Activated CD8-positive, alpha-beta memory T cell treated with anti-CD3 and anti-CD28 coated beads, Interleukin-2, amount 10 ng/mL, durations not matched to agents 7 days and 5 days (primary cell): ENCODE measurements at places on chromosomes 5 and 9.

GRCh38 chr9:93827545-93828330 is 127.4 kb downstream of the BARX1 start:
- DNase-seq, result peak; percentile 46

DNA sequence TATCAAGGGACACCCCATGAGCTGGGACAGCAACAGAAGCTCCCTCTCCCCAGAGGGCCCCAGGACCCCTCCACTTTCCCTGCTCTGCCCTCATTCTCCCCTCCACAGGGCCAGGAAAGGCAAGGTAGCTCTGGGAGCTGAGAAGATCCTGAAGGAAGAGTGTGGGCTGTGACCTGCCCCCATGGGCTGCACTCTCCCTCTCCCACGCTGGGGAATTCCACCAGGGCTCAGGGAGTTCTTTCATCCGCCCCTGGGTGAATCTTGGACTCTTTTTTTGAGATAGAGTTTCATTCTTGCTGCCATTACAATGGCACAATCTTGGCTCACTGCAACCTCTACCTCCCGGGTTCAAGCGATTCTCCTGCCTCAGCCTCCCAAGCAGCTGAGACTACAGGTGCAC is 73.8 kb downstream of the C9orf50 start:
- no peak for DNase-seq

GRCh38 chr5:11302663-11303062 is 541.6 kb upstream of the DAP start:
- DNase-seq, result no peak

DNA sequence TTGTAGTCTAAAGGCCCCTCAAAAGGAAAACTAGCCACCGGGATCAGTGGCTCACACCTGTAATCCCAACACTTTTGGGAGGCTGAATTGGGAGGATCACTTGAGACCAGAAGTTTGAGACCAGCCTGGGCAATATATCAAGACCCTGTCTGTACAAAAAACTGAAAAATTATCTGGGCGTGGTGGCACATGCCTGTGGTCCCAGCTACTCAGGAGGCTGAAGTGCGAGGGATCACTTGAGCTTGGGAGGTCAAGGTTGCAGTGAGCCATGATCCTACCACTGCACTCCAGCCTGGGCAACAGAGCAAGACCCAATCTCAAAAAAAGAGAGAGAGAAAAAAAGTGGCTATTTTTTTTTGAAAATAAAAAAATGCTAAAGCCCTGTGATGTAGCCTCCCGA is 55.2 kb downstream of the FBXW11 start:
- no peak for DNase-seq

- no peak for DNase-seq
These were observed 6.8 kb upstream of the LRRC14B start for GRCh38 chr5:184471-184870.

DNA sequence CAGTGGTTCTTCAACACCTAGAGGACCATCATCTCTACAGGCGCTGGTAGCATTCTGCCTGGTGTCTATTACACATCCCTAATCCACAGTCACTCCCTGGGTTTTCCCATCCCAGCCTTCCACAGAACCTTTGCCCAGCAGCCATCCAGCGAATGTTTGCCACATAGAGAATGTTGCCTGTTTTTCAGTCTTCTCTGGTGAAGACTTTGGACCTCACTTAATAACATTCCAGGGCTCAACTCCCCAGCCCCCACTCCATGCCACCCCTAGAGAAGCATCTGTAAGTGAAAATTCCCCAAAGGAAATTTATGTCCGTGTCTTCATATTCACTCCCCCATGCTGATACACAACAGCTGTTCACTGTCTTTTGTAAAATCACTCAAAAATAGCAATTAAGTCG is 249.6 kb downstream of the AOPEP start:
- no peak for DNase-seq

- no peak for DNase-seq
These were observed 45.0 kb upstream of the DMRTA1 start for GRCh38 chr9:22401671-22402070.

DNA sequence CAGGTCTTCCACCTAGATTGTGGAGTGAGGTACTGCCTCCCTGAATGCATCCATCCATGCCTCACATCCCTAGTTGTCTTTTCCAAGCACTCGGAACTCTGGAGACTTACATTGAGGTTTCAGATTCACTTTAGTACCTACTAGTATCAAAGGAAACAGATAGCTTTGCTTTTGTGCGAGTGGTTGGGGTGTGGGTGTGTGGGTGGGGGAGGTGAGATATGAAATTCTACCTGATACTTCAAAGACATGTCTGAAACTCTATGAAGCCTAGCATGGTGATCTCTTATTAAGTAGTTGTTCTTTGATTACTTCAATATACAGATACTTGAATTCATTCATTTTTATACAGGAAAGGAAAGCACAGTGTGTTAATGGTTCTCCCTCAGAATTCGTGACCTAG is 64.4 kb downstream of the MCCC2 start:
- no peak for DNase-seq

- peak; percentile 48 for DNase-seq
These were observed 69.3 kb downstream of the HSD17B3 start for GRCh38 chr9:96232539-96233241.
